ENCODE measurements at places on chromosomes 7 and 10.

DNA sequence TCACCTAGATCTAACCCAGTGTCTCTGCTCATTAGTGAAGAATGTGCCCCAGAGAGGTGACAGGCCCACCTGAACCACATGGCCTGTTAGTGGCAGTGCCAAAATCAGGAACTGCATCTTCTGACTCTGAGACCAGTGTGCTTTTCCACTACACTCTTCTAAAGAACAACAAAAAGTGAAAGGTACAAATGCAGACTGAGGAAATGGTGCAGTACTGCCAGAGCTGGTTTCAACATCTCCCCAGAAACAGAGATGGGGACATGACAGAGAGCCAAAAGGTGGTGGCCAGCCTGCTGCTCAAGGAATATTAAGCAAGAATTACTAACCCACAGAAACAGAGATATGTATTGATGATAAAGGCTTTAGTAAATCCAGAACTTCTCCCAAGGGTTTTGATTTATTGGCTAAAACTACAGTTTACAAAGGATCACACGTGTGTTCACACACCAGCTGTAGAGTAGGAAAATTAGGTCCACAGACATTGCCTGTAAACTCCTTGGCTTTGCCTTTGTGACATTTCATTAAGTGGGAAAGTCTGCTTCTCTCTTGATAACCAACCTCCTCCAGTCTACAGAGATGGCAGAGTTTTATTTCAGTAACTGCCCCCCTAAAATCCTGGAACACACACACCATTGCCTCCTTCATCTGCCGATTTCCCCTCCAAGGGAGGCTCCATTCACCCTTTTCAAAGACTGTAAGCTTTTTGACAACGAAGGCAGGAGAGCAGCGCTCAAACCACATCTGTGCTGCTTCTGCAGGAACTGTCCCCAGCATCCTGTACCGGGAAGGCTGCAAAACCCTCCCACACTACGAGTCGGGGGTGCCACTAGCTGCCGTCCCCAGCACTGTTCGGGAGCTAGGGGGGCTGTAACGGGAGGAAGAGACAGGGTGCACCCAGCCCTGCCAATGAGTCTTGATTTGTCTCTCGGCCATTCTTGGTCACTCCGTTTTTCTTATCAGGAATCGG, 29.8 kb downstream of the GSDME start:
- DNase-seq, result no peak

DNA sequence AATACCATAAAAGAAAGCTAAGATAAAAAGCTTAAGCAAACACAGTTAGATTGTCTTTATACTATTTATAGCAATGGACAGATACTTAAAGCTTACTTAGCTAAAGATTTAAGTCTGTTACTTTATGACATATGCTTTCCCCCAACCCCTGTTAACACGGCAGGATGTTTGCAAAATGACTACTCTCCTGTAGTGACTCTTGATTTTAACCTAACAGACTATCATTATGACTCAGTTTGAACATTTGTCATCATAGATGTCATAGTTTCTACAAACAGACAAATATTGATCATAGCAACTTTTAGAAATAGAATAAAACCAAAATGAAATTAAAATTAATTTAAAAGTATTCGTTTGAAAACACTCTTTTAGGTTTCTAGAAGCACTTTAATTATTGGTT, 7.8 kb upstream of the COMMD3 start:
- DNase-seq, result peak; percentile 38

DNA sequence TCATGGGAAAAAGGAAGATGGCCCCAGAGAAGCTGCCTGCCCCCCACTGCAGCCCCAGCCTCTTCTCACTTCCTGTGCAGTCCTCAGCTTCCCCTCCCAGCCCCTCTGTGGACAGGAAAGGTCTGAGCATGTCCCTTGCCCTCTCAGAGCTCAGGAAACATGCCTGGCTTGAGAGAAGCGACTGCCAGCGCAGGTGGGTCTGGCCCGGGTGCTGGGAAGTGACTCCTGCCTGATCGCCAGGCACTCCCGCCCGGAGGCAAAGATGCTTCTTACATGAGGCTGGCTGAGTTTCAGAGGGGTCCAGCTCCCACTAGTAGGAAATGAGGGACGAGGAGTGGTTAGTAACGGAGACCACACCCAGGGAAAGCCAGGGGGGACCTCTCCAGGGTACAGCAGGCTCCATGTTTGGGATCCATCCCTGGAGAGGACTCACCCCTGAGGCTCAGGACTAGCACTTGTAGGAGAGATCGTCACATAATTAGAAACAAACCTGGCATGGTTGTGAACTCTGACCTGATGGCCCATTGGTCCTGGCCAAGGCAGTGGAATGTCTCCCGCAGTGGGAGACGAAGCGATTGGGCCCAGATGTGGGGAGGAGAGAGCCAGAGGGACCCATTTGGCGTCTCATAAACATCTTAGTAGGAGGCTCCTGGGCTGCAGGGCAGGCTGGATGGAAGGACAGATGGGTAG, 12.3 kb downstream of the ELN start:
- no peak for DNase-seq

- DNase-seq, result no peak
These were observed 1305.4 kb upstream of the SORCS1 start for GRCh38 chr10:108469940-108470339.

GRCh38 chr10:76454506-76455140, 1023.2 kb downstream of the LRMDA start:
- DNase-seq, result no peak

- DNase-seq, result no peak
These were observed 324.7 kb upstream of the AKR1E2 start for GRCh38 chr10:4501306-4501705.

GRCh38 chr7:2760098-2760889, 72.3 kb downstream of the AMZ1 start:
- peak; percentile 13 for DNase-seq

- no peak for DNase-seq
These were observed 27.1 kb downstream of the PCGF5 start for GRCh38 chr10:91247360-91248111.

DNA sequence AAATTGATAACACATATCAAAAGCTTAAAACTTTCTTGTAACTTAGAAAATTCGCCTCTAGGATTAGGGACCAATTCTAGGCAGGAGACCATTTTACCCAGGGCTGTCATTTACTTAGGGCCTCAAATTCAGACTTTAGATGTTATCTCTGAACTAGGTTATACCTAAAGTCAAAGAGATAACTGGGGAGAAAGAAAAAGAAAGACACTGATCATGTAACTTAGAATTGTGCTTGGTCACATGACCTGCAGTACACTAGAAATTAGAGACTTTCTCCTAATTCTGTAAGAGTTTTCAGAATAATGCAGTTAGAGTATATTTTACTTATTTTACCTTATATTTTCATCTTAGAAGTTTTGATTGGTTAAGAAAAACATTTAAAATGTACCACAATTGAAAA, 16.7 kb downstream of the ASB4 start:
- no peak for DNase-seq

GRCh38 chr7:121503039-121503438, 106.9 kb upstream of the FAM3C start:
- DNase-seq, result no peak

DNA sequence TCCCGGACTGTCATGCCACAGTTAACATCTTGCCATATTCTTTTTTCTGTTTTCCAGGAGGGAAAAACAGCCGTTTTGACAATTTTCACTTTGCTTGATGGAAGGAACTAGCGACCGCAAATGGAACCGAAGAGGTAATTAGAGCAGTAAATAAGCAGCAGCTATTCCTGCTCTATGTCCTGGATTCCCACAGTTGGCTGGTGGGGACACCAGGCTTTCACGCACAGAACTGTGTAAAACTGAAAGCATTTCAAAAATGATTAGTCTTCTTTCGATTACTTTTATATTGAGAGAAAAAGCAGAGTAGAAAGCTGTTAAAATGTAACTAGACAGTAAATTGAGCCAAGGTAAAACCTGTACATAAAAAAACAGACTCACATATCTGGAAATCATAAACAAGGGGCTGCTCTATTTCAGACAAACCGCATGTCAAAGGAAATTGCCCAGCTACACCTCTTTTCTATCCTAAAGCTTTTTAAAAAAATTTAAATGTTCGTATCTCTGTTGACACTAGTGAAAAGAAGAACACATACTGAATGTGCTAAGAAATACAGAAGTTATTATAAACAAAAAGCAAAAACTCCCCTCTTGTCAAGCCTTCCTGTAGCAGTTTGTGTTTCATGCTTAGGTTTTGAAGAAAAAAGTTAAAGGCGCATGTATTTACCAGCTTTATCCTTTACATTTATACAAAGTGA, 93.4 kb downstream of the RNF216 start:
- no peak for DNase-seq

DNA sequence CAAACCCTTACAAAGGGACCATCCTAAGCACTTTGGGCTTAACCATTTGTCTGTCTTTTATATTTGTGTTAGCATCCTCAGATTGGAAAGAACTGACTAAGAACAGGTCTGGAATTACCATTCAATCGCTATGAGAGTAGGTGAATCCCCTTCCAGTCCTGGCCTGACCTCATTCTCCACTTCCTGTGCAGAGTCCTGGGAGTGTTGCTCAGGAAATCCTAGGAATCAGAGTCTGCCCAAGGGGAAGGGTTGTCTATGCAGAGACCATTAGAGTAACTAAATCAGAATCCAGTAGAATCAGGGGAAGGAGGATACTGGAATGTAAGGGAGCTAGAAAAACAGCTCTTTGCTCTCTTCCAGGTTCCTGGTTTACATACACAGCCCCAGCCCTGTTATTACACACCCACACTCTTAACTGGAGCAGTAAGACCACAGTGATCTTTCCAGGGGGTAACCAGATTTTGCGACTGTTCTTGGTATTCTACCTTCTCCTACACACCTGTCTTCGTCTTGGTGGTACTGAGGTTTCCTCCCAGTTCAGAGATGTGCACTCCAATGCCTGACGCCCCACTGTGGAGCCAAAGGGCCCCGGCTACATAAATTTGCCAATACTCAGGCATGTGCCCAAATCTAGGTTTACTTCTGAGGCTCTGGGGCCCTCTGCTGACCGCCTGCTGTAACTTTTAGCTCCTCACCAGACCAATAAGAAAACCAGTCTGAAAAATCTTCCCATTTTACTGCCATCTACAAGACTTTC, 103.7 kb downstream of the RNF216 start:
- peak; percentile 73 for DNase-seq

GRCh38 chr7:16471933-16472332, 6.4 kb upstream of the SOSTDC1 start:
- DNase-seq, result no peak

- no peak for DNase-seq
These were observed 361.8 kb downstream of the GATA3 start for GRCh38 chr10:8416192-8416701.

DNA sequence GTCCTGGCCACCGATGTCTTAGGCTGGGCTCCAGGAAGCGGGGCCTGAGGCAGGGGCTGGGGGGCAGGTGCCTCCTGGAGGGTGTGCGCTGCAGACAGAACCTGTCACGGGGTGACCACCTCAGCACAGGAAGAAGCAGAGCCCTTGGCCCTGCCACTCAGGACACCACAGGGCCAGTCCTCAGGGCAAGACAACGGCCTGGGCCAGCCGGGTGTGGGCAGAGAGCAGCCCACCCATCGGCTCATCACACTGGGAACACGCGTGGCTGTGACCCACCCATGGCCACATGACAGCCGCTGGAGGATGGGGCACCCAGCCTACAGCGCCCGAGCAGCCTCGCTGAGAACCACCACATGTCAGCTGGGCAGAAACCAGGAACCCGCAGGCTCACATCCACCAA, 5.9 kb upstream of the DIP2C start:
- DNase-seq, result no peak

GRCh38 chr10:13820119-13820963, 233.6 kb downstream of the PRPF18 start:
- no peak for DNase-seq

DNA sequence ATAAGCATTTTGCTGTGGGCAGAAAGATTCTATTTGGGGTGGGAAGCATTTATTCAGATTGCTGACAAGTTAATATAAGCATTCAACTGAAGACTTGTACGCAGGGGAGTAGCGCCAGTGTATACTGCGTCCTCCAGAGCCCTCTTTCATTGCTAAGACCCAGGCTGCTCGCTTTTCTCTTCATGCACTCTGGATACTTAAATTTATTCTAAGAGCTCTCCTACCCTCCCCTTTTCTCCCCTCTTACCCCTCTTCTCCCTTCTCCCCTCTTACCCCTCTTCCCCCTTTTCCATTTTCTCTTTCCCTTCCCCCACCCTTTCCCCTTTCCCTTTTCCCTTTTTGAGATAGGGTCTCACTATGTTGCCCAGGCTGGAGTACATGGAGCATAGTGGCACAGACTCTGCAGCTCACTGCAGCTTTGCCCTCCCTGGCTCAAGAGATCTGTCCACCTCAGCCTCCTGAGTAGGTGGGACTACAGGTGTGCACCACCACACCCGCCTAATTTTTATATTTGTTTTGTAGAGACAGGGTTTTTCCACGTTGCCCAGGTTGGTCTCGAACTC, 125.8 kb downstream of the CDK14 start:
- DNase-seq, result no peak

GRCh38 chr10:129938460-129938859, 25.6 kb downstream of the EBF3 start:
- DNase-seq, result no peak

DNA sequence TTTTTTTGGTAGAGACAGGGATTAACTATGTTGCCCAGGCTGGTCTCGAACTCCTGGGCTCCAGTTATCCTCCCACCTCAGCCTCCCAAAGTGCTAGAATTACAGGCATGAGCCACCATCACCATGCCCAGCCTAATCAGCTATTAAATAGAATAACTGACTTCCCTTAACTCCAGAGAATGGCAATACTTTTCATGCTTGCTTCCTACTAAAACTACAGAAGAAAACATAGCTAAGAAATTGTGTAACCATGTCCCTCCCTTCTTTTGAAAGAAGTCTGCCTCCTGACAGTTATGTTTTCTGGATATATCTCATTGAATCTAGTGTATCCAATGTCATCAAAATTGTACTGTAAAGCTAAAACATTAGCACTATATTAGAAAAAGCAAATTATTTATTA, 95.6 kb downstream of the KMT2C start:
- DNase-seq, result no peak

- DNase-seq, result no peak
These were observed 1035.9 kb upstream of the AUTS2 start for GRCh38 chr7:68562323-68562899.

GRCh38 chr10:32054094-32054493, 2.1 kb downstream of the KIF5B start:
- no peak for DNase-seq
